ENCODE measurements at places on chromosomes 7 and 10. TPM values are rescaled to one million over a fixed set of nuclear protein-coding genes. Genes with fewer than 3 reads are reported as not detected.
A peak's percentile ranks its signal among the peaks of the same experiment; 100 is the strongest.

The LHFPL3 gene
- total RNA-seq, result not detected

DNA sequence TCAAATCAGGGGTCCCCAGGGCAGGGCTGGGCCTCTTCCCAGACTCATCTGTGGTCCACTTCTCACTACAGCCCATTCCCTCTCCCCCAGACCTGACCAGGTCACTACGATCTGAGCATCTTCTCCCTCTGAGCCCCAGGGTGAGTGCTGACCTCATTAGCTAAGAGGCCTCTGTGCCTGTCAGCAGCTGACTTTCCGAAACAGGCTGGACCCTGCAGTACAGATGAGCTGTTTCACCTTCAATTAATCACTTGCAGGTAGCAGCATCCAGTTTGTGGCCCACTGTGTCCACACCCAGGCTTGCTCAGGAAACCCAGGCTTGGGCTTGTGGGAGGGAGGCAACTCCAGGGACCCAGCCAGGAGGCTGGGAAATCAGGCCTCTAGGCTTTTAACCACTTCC, 24.3 kb downstream of the SRRM3 start:
- no peaks in the 10 kb centered on the region for H3K36me3 ChIP-seq
- no peaks in the 10 kb centered on the region for H3K4me1 ChIP-seq
- H3K4me3 ChIP-seq, result no peak overlapping the region
- peaks cover 5% of the 10 kb centered on the region for H3K27me3 ChIP-seq
- DNase-seq, result no peak

- no peak overlapping the region for H3K27ac ChIP-seq
- no peak for DNase-seq
- H3K27me3 ChIP-seq, result no peaks in the 10 kb centered on the region
These were observed 206.0 kb upstream of the SH2B2 start for GRCh38 chr7:102080434-102081243.

DNA sequence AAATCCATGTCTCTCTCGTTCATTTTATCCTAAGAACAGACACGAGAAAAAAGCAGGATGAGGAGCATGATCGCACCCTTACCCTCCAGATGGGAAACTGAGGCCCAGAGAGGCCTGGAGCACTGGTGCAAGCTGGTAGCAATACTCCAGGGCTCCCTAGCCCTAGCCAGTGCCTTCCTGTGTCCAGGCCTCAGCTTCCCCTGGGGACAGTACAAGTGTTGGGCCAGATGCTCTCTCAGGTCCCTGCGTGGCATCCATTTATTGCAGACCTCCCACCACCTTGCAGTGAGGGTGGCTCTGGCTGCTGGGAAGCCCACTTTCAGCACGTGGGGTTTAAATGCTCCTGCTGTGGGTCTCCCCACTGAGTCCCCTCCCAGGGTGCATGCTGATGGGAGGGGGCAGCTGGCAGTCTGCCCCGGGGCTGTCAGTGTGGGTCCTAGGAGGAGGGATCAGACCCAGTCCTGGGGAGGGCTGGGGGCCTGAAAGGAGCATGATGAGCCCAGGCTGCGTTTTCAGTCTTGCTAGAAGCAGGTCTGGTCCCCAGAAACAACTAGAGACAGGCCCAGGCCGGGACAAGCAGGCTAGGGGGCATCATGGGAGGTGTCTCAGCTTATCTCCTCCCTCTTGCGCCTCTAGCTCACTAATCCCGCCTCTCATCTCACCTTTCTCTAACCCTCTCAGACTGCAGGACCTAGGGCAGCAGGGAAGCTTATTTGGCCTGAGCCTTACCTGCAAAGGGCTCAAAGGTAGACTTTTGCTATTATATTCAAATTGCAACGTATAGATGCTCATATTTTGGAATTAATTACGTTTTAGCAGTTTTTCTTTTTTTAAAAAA, 662 bp upstream of the PPIF start:
- H3K4me1 ChIP-seq, result peaks cover 22% of the 10 kb centered on the region
- no peak for DNase-seq
- no peak overlapping the region for H3K27ac ChIP-seq
- H3K27me3 ChIP-seq, result peaks cover 2% of the 10 kb centered on the region

The AP1S1 gene
- total RNA-seq, result 21.1 TPM

The ZNF804B gene
- under 0.01 TPM for total RNA-seq

The SUN3 gene
- total RNA-seq, result not detected

The DGKB gene
- total RNA-seq, result 1.4 TPM

DNA sequence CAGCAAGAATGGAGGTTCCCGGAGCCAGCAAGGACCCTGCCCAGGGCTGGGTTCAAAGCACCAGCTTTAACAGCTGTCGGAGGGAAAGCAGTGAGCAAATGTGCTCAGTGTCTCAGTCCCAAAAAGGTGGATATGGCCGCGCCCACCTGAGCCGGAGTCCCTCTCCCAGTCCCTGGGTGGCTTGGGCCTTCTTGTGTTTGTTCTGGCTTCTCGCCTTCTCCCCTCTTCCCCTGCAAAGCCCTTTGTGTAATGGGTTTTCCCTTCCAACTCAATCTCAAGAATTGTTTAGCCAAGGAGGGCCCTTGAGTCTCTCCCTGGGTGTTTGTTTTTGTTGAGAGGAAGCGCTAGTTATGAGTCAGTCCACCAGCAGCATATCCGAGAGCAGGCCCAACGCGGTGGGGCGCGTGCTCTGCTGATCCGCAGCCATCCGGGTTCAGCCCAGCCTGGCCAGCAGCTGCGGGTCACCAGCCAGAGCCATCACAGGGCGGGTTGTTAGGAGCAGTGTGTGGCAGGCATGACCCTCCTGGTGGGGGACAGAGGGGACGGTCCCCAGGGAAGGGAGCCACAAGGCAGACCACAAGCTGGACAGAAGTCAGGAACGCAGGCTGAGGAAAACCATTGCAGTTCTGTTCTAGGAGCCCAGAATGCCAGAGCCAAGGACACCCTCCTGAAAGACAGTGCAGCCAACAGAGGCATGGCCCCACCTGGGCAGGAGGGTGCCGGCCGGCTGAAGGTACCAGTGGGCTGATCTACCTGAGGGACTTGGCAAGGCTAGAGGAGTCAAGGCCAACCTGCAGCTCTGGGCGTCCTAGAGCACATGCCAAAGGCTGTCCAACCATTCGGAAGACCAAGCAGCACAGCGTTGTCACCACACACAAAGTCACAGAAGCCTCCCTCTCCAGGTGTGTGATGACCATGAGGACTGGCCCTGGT, 21.3 kb downstream of the CALML3 start:
- H3K4me1 ChIP-seq, result peaks cover 46% of the 10 kb centered on the region
- DNase-seq, result peak; percentile 59
- no peaks in the 10 kb centered on the region for H3K36me3 ChIP-seq
- H3K4me3 ChIP-seq, result no peak overlapping the region

DNA sequence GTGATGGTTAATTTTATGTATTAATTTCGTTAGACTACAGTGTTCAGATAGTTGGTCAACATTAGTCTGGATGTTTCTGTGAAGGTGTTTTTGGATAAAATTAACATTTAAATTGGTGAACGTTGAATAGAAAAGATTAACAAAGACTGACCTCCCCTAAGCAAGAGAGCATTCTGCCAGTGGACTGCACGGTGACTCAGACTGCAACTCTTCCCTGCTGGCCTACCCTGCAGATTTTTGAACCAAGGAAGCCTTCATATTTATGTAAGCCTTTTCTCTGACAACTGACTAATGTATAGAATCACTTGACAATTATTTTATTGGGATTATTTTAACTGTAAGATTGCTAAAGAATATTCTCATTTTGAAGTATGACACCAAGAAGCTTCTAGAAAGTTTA, 7.9 kb upstream of the ZNF248 start:
- H3K36me3 ChIP-seq, result no peaks in the 10 kb centered on the region
- no peaks in the 10 kb centered on the region for H3K27me3 ChIP-seq
- H3K4me3 ChIP-seq, result no peak overlapping the region
- DNase-seq, result no peak

DNA sequence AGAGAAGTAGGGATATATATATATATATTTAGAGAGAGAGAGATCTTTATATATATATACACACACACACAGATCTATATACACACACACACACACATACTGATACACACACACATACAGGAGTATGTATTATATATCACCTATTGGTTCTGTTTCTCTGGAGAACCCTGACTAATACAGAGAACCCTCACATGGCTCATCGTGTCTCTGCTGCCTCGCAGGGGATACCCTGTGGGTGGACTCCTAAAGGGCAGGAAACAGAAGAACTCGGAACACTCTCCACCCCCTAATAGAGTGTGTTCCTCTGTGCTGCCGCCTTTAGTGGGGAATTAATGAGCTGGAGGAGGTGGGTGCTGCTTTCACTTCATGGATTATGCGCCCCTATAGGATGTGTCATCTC, 86.6 kb downstream of the NPY start:
- H3K4me1 ChIP-seq, result peaks cover 23% of the 10 kb centered on the region
- no peak for DNase-seq
- no peak overlapping the region for H3K27ac ChIP-seq
- no peaks in the 10 kb centered on the region for H3K36me3 ChIP-seq
- H3K27me3 ChIP-seq, result no peaks in the 10 kb centered on the region

DNA sequence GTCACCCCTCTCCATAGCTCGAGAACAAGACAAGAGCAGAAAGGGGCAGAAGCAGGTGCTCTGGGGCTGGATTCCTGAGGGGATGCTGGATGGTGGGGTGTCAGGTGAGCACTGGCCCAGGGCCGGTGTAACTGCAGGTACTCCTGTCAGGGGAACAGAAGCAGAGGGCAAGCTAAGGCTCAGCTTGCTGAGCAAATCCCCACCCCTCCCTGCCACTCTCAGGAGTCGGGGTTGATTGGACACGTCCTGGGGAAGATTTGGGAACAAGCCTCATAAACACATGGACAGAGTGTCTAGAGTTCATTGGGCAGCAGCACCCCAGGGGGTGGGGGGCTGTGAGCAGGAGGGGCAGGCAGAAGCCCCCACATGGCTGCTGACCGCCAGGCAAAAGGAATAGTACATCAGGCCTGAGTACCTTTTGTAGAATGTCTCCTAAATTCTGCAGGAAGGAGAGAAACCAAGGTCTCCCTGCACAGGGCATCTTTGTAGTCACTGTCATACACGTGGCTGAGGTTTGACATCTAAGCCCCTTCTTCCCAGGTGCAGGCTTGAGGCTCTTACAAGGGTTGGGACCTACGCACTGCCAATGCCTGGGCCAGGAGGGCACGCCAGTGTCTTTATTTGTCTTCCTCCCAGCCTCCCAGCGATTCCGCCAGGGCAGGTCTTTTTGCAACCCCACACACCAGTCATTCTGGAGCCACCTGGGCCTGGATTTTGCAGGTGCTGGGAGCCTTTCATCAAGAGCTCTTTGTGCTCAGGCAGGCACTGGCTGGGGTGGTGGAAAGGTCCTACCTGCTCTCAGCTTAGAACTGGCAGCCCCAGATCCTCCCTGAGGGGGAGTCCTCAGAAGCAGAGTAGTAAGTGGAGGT, 2.8 kb downstream of the CALML3 start:
- H3K27ac ChIP-seq, result no peak overlapping the region
- no peak overlapping the region for H3K4me3 ChIP-seq
- H3K4me1 ChIP-seq, result peaks cover 37% of the 10 kb centered on the region
- H3K27me3 ChIP-seq, result no peaks in the 10 kb centered on the region
- H3K36me3 ChIP-seq, result no peaks in the 10 kb centered on the region

DNA sequence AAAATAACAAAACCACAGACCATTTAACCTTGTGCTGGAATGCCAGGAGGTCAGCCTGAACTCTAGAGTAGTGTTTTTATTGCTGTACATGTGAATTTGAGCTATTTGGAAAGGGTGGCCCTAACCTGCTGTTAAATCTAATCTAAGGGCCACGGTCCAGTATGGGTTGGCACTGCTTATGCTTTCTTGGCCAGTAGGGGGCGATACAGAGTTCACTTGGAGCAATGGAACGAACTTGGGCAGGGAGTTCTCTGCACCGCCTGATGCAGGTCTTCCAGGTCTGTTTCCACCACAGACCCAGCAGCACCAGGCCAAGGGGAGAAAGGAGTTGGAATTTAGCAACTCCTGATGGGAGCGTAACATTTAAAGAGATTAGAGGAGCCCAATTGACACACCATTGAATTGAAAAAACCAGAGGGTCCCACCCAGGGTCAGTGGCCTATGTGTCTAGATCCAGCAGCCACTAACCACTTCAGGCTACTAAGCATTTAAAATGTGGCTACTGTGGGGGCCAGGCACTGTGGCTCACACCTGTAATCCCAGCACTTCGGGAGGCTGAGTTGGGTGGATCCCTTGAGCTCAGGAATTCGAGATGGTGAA, 75.7 kb upstream of the EFCAB10 start:
- no peak overlapping the region for H3K4me3 ChIP-seq
- no peak for DNase-seq
- H3K27ac ChIP-seq, result no peak overlapping the region

DNA sequence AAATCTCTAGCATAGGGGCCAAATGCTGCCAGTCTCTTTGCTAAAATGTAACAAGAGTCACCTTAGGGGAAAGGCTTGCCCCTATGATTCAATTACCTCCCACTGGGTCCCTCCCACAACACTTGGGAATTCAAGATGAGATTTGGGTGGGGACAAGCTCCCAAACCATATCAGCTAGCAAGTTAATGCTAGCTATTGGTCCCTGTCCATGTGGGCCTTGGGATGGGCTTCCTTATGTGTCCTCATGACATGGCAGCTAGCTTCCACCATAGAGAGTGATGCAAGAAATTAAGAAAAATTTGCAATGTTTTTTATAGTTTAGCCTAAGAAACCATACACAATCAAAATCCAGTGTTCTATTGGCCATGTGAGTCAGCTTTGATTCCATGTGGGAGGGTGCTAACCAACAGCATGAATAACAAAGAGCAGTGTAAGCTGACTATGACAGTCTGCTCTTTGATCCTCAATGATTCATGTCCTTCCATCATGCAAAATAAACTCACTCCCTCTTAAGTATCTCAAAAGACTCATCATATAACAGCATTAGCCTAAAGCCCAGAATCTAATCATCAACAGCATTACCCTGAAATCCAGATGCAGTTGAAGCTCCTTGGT, 21.7 kb upstream of the ZNF365 start:
- no peak for DNase-seq
- no peaks in the 10 kb centered on the region for H3K4me1 ChIP-seq
- H3K27me3 ChIP-seq, result no peaks in the 10 kb centered on the region
- H3K36me3 ChIP-seq, result no peaks in the 10 kb centered on the region
- no peak overlapping the region for H3K27ac ChIP-seq
- H3K4me3 ChIP-seq, result no peak overlapping the region

DNA sequence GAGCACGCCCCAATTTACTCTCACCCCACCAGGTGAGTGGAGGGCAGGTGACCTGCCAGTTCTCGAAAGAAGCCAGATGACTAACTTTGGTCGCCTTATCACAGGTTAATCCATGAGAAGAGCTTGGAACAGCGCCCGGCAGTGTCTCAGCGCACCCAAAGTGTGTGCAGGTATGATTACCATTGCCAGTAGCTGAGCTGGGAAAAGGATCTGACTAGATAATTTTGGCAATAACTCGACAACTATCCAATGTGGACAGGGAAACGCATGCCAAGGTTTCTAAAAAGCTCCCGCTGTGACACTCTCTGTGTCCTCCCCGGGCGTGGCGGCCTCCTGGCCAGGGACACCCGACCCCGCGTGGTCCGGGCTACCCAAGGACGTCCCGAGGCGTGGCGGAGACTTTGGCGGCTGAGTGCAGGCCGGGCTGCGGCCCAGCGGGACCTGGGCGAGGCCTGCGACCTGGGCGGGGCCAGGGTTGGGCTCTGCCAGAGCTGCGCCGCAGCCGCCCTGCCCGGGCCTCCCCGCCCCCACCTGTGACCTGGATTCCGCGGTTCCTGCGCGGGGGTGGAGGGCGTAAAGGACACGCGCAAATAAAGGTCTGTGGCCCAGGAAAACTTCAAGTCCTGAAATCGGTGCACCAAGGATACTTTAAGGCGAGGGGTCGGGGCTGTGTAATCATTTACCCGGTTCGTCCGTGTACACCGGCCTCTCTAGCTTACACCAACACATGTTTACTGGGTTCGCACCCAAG, 13.7 kb upstream of the WAPL start:
- H3K4me3 ChIP-seq, result peak overlapping the region; percentile 48
- DNase-seq, result peak; percentile 54
- H3K27me3 ChIP-seq, result peaks cover 24% of the 10 kb centered on the region

The MPP7 gene
- 4.8 TPM for total RNA-seq
